ENCODE measurements at places on chromosomes 1 and 21. TPM values are rescaled to one million over a fixed set of nuclear protein-coding genes. Genes with fewer than 3 reads are reported as not detected.

Gene TNFAIP8L2
- total RNA-seq, result 19.2 TPM

Gene HCRTR1
- not detected for total RNA-seq

Gene NRIP1
- total RNA-seq, result 7.3 TPM

Gene ELOVL1
- total RNA-seq, result 56.0 TPM

Gene C1orf94
- total RNA-seq, result not detected

Gene KIF21B
- 62.8 TPM for total RNA-seq

Gene CDC20
- 158 TPM for total RNA-seq

Gene CA14
- not detected for total RNA-seq

Gene PDZK1IP1
- not detected for total RNA-seq

Gene OR2AK2
- total RNA-seq, result not detected

Gene ZSWIM5
- total RNA-seq, result 0.63 TPM

Gene LIPI
- not detected for total RNA-seq

Gene CHI3L1
- 0.18 TPM for total RNA-seq

Gene LYPD8
- not detected for total RNA-seq

Gene AGT
- not detected for total RNA-seq

Gene CA6
- total RNA-seq, result not detected

Gene HAPLN2
- not detected for total RNA-seq

Gene C4BPB
- 1.4 TPM for total RNA-seq

Gene KCNJ6
- not detected for total RNA-seq

Gene TSPEAR
- total RNA-seq, result not detected

Gene TMEM52
- 1.1 TPM for total RNA-seq

Data from activated CD4-positive, alpha-beta T cell treated with anti-CD3 and anti-CD28 coated beads for 36 hours (primary cell).